ENCODE measurements at places on chromosomes 1 and 21. TPM values are rescaled to one million over a fixed set of nuclear protein-coding genes. Genes with fewer than 3 reads are reported as not detected.
A peak's percentile ranks its signal among the peaks of the same experiment; 100 is the strongest.

GRCh38 chr1:25562101-25562927 lies 18.9 kb downstream of the LDLRAP1 start:
- DNase-seq = no peak

DNA sequence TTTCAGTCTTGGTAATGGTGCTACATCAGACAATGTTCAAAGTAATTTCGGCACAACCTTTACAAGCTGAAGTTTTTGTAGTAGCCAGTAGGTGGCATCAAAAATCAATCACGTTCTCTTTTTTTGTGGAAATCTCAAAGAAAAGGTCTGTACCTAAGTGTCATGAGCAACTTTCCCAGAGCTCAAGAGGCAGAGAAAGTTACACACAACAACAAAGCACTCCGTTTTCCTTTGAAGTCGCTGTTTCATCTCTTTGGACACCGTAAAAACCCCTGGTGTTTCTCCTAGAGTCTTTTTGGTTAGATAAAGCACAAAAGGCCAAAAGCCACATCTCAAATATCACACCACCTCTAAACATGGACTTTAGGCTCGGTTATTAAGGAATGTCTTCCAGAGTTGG lies 131.6 kb downstream of the LHX8 start:
- DNase-seq = peak; percentile 60

GRCh38 chr1:65490231-65491009 lies 70.0 kb downstream of the LEPR start:
- DNase-seq = no peak

DNA sequence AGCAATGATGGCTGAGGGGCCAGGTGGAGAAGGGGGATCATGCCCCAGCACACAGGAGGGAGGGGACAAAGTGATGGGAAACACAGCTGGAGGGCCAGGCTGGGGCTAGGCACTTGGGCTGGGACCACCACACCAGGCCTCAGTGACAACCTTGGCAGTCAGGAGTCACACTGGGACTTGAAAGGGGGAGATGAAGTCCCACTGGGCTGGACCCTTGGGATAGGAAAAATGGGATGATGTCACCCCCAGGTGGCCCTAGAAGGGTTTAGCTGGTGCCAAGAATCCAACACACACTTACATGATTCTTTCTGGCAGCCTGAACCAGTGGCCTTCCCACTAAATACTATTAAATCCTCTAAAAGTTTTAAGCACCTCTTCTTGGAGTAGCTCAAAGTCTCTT lies 17.1 kb downstream of the ZBTB17 start:
- DNase-seq = no peak

DNA sequence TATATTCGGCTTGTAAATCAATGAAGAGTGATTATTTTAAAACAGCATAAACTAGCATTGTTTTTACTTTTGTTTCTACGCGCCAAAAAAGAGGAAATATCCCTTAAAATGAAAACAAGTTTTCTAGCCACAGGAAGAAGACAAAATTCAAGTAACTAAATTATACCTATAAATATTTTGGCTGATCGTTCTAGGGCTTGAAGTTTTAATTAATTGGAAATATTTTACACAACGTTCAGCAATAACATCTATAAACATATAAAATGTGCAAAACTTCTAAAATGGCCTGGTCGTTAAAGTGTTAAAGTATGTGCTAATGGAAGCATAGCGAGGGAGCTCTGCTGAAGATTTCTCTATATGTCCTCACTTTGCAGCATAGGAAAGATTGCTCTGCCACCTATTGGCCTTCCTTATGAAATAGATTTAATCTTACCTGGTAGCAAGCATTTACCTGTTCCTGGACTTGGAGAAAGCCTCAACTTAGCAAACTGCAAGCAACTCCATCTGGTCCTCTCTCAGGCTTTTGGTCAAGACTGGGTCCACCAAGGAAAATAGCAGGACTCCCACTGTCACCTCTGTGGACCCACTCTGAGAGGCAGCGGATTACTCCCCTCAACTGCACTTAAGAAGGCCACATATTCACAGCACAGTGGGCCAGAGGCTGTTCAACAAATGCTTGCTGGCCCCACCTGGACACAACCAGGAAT lies 351.3 kb upstream of the RUNX1 start:
- peak; percentile 39 for DNase-seq

- no peak for DNase-seq
These were observed 11.0 kb upstream of the PLA2G2C start for GRCh38 chr1:20197329-20197791.

DNA sequence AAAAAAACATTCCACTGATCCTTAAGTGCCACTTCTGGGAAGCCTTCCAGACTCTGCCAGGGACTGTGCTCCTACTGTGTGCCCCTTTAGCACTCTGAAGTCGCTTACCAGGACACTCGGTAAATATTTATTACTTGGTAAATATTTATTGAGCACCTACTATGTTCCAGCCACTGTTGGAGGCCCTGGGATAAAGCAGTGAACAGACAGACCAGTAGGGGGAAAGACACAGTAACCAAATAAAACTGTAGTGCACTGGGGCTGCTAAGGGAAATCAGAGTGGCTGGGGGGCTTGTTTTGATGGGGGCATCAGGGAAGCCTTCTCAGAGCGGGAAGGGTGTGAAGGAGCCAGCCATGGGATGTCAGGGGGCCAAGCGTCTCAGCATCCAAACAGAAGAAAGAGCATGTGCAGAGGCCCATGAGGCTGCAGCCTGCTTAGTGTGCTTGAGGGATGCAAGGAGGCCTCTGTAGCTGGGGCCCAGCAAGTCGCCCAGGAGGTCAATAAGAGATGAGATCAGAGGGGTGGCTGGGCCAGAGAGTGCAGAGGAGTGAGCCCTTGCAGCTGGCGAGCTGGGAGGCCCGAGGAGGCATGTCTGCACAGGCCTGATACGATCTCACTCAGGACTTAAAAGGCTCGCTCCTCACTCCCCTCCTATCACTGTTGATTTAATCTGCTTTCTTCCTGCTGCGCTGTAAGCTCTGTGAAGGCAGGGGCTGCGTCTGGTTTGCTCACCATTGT lies 28.6 kb downstream of the KAZN start:
- no peak for DNase-seq

The C1orf210 gene
- 9.6 TPM for total RNA-seq

The SARS1 gene
- total RNA-seq = 225 TPM
